ENCODE measurements at places on chromosomes 4 and X. TPM values are rescaled to one million over a fixed set of nuclear protein-coding genes. Genes with fewer than 3 reads are reported as not detected.

GRCh38 chr4:184853436-184853835 is 27.7 kb upstream of the ACSL1 start:
- no peak for DNase-seq

PABPC1L2B gene
- not detected for total RNA-seq

- no peak for DNase-seq
Measured at GRCh38 chr4:88291003-88291402, 6.6 kb upstream of the PPM1K start.

GRCh38 chr4:114383721-114384120 is 214.9 kb upstream of the UGT8 start:
- DNase-seq, result no peak

GRCh38 chr4:88567591-88567990 is 24.7 kb upstream of the HERC3 start:
- no peak for DNase-seq

DNA sequence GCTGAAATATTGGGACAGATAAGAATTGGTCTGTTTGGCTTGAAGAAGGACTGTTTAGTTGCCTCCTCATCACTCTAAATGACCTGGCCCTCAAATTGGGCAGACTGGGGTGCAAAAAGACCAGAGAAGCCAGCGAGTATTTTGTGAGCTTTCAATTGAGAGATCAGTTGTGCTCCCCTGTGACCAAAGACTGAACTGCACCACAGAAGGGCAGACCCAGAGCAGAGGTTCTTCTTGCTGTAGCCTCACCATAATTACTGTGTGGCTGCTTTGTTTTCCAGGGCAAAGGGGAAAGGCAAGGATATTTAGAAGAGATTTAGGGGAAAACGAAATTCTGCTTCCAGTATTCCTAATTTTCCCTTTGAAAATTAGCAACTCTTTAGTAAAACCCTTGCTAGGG is 104.0 kb upstream of the MBNL3 start:
- no peak for DNase-seq
